ENCODE measurements at places on chromosomes 16 and 17.
A peak's percentile ranks its signal among the peaks of the same experiment; 100 is the strongest.

- peak; percentile 72 for DNase-seq
These were observed 33.3 kb downstream of the JPH3 start for GRCh38 chr16:87635541-87636049.

DNA sequence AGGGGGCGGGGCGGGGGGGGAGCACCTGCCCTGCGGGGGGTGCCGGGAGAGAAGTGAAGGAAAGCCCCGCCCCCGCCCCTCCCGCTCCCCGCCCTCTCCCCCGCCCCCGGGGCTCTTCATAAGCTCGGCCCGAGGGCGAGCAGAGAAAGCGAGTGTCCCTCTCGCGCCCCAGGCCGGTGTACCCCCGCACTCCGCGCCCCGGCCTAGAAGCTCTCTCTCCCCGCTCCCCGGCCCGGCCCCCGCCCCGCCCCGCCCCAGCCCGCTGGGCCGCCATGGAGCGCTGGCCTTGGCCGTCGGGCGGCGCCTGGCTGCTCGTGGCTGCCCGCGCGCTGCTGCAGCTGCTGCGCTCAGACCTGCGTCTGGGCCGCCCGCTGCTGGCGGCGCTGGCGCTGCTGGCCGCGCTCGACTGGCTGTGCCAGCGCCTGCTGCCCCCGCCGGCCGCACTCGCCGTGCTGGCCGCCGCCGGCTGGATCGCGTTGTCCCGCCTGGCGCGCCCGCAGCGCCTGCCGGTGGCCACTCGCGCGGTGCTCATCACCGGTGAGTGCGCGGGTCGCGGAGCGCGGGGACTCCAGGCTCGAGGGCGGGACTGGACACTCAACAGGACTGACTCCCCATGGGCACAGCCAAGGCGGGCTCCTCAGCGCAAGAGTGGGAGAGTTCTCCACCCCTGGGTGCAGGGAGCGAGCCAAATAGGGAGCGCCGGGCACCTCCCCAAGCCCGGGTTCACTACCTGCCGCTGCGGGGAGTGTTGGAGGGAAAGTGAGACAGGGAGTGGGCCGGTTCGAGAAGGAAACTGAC is at the start of gene HSD11B2:
TSS of gene HSD11B2 (plus strand) at position 145 of the 798 bp plus-strand sequence. CDS start at position 273, 128 bp downstream.
- peak; percentile 25 for DNase-seq

DNA sequence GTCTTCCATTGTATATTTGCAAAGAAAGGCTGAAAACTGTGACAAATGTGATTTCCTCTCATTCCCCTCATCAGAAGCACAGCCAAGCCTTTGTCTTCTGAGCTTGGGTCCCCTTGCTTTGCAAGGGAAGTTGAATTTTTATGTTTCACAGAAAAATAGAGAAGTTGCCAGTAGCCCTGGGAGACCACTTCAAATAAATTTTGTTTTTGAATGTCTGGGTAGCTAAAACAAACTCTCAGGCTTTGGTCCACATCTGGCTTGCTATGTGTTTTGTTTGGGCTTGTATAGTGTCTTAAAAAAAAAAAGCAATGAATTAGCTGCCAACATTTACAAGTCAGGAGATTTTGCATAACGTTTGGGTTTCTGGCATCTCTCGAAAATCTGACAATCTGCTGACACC is 24.1 kb downstream of the PIK3R6 start:
- no peak for DNase-seq

GRCh38 chr17:4189280-4189679 is 46.3 kb downstream of the CYB5D2 start:
- no peak for DNase-seq

- no peak for DNase-seq
These were observed 13.7 kb downstream of the LIMD2 start for GRCh38 chr17:63686138-63686685.

- peak; percentile 24 for DNase-seq
These were observed 1.7 kb downstream of the ADGRG5 start for GRCh38 chr16:57544124-57544653.

DNA sequence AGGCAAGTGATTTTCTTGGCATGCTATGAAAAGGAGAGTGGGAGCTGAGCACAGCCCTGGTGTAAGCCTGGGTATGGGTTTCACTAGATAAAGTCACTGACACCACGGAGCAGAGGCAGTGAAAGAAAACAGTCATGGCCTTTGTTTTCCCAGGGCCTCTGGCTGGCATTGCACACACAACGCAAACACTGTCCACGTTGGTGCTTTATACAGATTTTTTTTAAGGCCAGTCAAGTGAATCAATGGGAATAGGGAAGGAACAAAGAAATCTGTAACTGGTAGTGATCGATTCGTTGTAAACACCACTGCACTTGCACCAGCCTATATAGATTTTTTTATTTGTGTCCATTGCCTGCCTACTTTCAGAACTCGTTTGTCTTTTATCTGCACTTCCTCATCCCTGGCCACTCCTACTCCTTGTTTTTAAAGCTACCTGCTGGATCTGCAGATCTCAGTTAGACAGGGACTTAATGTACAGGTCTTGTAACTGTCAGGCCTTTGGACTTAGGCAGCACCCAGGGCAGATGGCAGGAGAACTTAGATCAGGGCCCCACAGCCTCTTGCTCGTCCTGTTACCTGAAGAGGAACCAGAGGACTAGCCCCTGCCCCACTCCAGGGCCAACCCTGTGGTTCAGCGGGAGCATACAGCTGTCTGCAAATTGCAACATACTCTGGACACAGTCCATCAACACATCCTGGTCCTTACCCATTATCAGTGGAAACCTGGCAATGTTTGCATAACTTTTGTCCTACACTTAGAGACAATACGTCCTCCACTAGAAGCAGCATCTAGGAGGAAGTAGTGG is 10.6 kb upstream of the TMIGD1 start:
- DNase-seq = no peak

GRCh38 chr16:28935924-28936783 is 4.4 kb downstream of the CD19 start:
- DNase-seq = peak; percentile 89

DNA sequence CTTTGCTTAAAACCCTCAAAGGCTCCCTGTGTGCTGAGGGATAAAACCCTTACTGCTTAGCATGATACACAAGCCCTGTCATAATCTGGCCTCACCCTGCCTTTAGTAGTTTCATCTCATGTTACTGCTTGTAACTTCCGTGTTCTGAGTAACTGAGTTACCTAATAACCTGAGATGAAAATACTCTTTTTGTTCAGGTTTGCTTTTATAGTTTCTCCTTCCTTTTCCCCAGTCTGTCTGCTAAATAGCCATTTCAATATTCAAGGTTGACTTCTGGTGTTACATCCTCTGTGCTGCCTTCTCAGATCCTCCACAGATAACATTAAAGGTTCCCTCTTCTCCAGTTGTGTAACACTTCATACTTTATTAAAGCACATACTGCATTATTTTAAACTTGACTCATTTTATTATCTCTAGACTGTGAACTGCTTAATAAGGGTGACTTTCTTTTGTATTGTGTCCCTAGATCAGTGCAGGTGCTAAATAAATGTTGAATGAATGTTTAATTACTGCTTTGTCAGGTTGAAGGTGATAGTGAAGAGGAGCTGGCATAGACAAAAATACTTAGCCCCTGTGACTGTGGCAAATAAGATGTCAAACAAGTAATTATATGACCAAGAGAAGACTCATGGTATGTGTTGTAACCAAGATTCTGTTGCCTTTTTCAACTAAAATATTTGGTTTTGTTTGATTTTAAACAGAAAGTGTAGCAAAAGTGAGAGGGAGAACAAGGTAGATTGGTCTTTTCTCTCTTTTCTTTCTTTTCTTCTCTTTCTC is 47.8 kb downstream of the NFAT5 start:
- no peak for DNase-seq

DNA sequence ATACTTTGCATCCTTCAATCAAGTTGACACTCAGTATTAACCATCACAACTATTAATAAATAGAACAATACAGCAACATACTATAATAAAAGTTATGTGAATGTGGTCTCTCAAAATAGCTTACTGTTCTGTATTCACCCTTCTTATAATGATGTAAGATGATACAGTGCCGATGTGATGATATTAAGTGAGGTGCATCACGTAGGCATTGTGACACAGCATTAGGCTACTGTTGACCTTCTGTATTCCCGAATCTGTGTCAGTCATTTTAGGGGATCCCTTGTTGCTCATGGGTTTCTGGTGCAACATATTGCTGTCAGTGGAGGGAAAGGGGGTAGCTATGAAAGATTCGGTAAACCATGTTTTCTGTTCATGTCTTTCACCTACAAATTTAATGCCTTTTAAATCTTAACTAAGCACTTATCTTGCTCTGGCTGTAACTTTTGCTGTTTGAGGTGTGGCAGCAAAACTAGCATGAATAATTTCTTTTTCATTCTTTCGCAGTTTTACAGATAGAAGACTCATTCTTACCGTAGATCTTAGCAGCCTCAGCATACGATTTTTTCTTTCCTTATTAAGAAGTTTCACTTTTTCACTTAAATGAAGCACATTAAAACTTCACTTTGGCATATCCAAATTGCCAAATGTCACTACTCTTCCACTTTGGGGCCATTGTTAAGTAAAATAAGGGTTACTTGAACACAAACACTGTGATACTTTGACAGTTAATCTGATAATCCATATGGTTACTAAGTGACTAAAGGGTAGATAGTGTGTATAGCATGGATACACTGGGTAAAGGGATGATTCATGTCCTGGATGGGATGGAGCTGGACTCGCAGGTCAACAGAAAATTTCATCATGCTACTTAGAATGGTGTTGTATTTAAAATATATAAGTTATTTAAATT is 29.6 kb downstream of the NFAT5 start:
- DNase-seq = no peak

DNA sequence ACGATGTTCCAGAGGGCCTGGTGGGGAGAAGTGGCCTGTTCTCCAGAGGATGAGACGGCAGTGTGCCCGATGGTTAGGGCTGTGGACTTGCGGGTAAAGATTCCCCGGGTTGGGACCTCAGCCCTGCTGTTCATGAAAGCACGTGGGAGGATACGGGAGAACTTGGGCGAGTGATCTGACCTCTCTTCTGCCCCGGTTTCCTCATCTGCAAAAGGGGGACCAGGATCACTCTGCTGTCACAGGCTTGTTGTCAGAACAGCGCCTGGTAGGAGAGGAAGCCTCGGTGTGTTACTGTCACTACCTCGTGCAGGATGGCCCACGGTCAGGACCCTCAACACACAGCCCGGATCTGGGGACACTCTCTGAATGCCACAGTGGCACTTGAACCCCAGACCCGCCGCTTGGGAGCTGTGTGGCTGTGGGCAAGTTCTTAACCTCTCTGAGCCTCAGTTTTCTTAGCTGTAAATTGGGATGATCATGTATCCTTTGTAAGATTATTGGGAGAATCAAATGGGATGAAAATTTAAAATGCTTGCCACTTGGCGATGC is 85.6 kb upstream of the CDC42EP4 start:
- no peak for DNase-seq

- DNase-seq = no peak
These were observed 13.9 kb downstream of the BAIAP2 start for GRCh38 chr17:81048827-81049371.

DNA sequence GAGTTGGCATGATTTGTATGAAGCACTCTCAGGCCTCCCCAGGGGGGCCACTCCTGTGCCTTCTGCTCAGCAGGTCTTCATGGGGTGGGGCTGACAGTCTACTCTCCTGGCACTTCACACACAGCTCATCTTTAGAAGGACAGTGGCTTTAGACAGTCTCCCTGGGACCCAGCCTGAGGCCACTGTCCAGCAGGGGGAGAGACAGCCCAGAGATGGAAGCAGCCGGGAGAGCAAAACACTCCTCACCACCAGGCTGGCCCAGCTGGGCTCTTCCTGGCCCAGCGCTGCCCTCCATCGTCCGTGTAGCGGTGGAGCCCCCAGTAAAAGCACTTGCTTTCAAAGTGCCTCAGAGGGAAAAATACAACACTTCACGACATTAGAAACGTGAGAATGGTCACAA is 62.0 kb upstream of the CRHR1 start:
- no peak for DNase-seq

DNA sequence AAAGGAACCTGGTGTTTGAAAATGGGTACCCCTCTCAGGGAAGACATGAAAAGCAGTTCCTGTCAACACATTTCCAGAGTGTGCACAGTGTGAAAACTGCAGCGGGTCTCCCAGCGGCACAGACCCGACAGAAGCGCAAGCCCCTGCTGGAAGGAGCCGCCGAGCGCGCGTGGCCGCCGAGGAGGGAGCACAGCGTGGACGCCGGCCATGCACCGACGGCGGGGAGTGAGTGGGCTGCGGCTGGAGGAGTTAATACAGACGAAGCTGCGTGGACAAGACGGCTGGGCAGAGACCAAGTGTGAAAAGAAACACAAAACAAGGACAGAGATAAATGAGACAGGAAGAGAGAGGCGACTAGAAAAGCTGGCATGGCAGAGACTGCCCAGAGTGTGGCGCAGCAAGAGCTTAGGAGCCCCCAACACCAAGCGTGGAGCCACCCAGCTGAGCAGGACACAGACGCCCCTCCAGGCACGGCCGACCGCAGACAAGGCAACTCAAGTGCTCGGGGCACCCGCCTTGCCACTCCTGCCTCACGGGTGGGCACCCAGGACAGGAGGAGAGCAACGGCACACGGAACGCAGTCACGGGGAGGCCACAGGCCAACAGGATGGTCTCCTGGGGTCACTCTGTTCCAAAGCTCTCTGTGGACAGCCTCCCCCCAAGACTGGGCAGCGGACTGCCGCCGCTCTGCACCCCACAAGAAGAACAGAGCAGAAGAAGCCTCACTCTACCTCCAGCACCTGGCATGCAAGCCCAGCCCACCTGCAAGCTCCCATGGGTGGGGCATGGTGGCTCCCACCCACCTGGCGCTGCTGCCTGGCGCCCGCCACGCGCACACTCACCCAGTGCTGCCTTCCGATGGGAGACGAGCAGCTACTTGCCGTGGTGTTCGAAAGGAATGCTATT is 16.5 kb downstream of the SLC16A3 start:
- DNase-seq = no peak

GRCh38 chr16:31386157-31386984 is 6.8 kb upstream of the ITGAD start:
- peak; percentile 33 for DNase-seq

GRCh38 chr17:37025238-37025637 is 76.5 kb downstream of the AATF start:
- no peak for DNase-seq

GRCh38 chr16:87593710-87594258 is 8.5 kb upstream of the JPH3 start:
- no peak for DNase-seq

- DNase-seq = no peak
These were observed 7.9 kb downstream of the CLUAP1 start for GRCh38 chr16:3508736-3509135.

- DNase-seq = no peak
These were observed 5.4 kb downstream of the SREBF1 start for GRCh38 chr17:17831208-17832031.

DNA sequence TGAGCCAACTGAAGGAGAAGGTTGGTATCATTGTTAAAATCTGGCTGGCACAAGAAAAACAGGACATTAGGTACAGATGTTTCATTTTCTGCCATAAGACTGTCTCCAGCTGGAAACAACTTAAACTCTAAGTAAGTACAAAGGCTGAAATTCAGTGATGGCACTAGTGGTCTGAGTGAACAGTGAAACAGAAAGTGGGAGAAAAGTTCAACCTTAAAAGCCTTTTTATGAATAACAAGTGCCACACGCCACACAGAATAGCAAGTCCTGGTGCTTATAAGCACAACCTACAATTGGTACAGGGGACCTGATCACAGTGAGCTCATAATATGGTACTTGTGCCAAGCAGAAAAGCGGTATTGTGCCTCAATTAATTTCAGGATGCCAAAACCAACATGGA is 56.7 kb downstream of the CEP112 start:
- no peak for DNase-seq

GRCh38 chr17:45425125-45425983 is 7.3 kb downstream of the ARHGAP27 start:
- DNase-seq = no peak

GRCh38 chr17:61088556-61088955 is 311.1 kb upstream of the TBX2 start:
- DNase-seq = no peak

Measured in CD4-positive, alpha-beta T cell treated with Interleukin-12 subunit alpha and Interleukin-12 subunit beta, for 1 hour (primary cell).